ENCODE measurements at places on chromosomes 2 and 18. TPM values are rescaled to one million over a fixed set of nuclear protein-coding genes. Genes with fewer than 3 reads are reported as not detected.

Gene PASK
- polyA plus RNA-seq: 26.6 TPM

Gene DHRS9
- polyA plus RNA-seq: 0.94 TPM

Gene WDR12
- polyA plus RNA-seq: 7.1 TPM

Gene IFIH1
- 29.5 TPM for polyA plus RNA-seq

Gene HOXD1
- polyA plus RNA-seq: not detected

Gene DPP10
- polyA plus RNA-seq: not detected

Gene RNMT
- 15.4 TPM for polyA plus RNA-seq

Gene PTH2R
- polyA plus RNA-seq: 0.09 TPM

Gene MYO7B
- polyA plus RNA-seq: 68.2 TPM

Gene CYP20A1
- 16.2 TPM for polyA plus RNA-seq

Gene CNOT11
- polyA plus RNA-seq: 37.6 TPM

Gene FSHR
- not detected for polyA plus RNA-seq

Gene PJVK
- 2.3 TPM for polyA plus RNA-seq

Gene C1QL2
- polyA plus RNA-seq: not detected

Gene SLC39A10
- 18.6 TPM for polyA plus RNA-seq

Gene FTCDNL1
- polyA plus RNA-seq: 0.55 TPM

Gene COPS9
- 50.1 TPM for polyA plus RNA-seq

Gene ELOA2
- polyA plus RNA-seq: not detected

Gene XIRP2
- not detected for polyA plus RNA-seq

Gene SNTG2
- 2.1 TPM for polyA plus RNA-seq

Gene SLC16A14
- 0.26 TPM for polyA plus RNA-seq

Gene PLB1
- 0.51 TPM for polyA plus RNA-seq

Gene MRPL33
- polyA plus RNA-seq: 32.4 TPM

Gene VWA3B
- not detected for polyA plus RNA-seq

Gene CRYBA2
- not detected for polyA plus RNA-seq

Gene DSG1
- polyA plus RNA-seq: not detected

Gene POLR1B
- polyA plus RNA-seq: 7.0 TPM

Gene ARMC9
- 0.27 TPM for polyA plus RNA-seq

Gene VAMP8
- polyA plus RNA-seq: 68.7 TPM

Gene GCG
- polyA plus RNA-seq: not detected

Gene CREG2
- polyA plus RNA-seq: 0.07 TPM

Gene QPCT
- polyA plus RNA-seq: 0.87 TPM

Gene FIGN
- polyA plus RNA-seq: not detected

Gene MC2R
- not detected for polyA plus RNA-seq
